ENCODE measurements at places on chromosomes 12 and 14.

DNA sequence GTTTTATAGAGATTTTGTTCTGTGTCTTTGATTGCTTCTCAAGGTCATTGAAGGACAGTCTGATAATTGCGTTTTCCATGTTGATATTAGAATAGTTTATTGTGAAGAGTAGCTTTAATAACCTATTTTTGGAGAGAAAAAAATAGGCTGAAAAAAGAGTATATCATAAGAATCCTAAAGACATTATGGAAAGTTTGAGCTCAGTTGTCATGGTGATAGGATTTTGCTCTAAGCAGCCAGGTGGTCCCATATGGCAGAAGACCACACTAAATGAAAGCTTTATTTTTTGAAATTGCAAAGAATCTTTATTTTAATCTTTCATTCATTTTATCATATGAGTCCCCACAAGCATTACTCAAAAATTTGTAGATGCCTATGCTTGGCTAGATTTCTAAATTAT lies 358.9 kb upstream of the NAV3 start:
- DNase-seq = no peak

GRCh38 chr12:22978962-22979361 lies 354.0 kb downstream of the ETNK1 start:
- DNase-seq = peak; percentile 95

GRCh38 chr14:105209091-105209490 lies 28.0 kb upstream of the NUDT14 start:
- DNase-seq = no peak

DNA sequence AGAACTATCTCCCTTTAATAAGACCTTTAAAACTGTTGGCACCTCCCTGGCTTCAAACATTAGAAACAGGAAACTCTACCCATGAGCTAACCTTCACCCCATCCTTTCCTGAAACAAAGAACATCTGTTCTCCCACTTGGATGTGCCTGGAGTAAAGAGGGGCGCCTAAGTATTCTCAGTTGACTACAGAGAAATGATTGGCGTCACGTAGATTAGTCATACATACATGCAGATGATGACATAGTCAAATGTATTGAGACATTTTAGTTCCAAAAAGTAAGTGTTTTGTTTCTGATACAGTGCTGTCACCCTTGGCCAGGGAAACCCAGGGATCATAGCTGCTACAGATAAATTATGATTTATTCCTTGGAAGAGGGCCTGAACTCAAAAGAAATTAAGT lies 260.0 kb upstream of the PLEKHG7 start:
- no peak for DNase-seq

GRCh38 chr14:68459480-68460136 lies 333.3 kb downstream of the ZFP36L1 start:
- DNase-seq = no peak

- DNase-seq = peak; percentile 60
These were observed 55.8 kb downstream of the CMAS start for GRCh38 chr12:22101749-22102243.

DNA sequence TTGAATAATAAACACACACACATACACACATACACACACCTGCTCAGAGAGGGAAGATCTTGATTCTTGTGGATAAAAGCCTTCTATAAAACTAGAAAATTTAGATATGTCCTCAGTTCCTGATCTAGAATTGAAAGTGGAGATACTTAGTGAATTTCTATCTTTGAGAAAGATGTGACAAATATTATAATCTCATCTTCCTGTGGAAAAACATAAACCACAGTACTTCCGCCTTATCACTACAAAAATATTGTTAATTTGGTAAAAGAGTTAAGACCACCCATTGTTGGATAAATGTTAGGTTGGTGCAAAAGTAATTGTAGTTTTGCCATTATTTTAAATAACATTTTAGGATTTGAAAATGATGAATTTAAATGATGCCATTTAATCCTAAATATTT lies at the start of gene KLRK1:
Gene KLRK1, minus strand, starts transcription at position 138 of the 400 bp plus-strand sequence. CDS start 1,231 bp downstream, outside the sequence.
- no peak for DNase-seq

GRCh38 chr14:70776197-70776596 lies 33.1 kb downstream of the MAP3K9 start:
- no peak for DNase-seq

- no peak for DNase-seq
These were observed 220.6 kb upstream of the TMEM260 start for GRCh38 chr14:56358851-56359614.

GRCh38 chr12:92183575-92183974 lies 37.9 kb upstream of the BTG1 start:
- no peak for DNase-seq

DNA sequence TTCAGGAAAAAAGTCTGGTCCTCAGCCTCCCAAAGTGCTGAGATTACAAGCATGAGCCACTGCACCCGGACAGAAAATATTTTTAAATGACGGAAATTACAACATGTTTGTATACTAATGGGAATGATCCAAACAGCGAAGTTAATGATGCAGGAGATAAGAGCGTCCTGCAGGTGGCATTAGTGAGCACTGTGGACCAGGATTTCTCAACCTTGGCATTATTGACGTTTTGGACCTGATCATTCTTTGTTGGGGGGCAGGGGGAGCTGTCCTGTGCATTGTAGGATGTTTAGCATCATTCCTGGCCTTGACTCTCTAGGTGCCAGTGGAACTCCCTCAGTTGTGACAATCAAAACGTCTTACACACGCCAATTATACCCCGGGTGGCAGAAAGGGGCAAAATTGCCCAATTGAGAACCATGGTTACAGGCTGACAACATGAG lies 34.1 kb downstream of the SCFD1 start:
- peak; percentile 44 for DNase-seq

GRCh38 chr12:80707830-80708258 lies 410 bp downstream of the MYF6 start:
- DNase-seq = no peak

GRCh38 chr12:103561174-103561573 lies 25.9 kb upstream of the STAB2 start:
- peak; percentile 69 for DNase-seq

GRCh38 chr12:112022241-112023016 lies 9.2 kb downstream of the ERP29 start:
- no peak for DNase-seq

DNA sequence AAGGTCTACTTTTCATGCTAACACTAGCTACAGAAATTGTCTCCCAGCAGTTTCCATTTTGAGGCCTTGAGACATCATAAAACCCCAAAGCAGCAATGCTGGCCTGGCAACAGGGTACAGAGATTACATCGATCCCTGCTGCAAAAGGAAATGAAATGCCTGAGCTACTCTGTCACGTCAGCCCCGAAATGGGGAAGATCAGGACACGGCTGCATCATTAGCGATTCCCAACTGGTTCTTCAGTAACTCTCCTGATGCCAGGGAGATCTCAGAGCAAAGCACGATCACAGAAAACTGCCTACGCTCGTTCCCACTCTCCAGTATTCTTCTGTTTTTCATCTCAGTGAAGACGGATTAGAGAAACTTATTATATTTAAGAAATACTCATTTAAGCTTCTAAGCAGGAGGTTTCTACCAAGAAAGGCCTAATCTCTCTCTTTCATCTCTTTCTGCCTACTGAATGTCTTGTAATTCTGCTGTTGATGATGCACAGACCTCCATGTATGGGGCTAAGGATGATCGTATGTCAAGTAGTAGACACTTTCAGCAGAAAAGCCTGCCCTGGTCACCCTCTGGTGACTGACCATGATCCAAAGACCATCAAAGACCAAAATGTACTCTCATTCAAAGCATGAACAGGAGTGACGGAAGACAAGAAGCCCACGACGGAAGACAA lies 168.5 kb downstream of the RIMBP2 start:
- DNase-seq = no peak

GRCh38 chr12:80293347-80293746 lies 150.7 kb upstream of the PTPRQ start:
- no peak for DNase-seq

DNA sequence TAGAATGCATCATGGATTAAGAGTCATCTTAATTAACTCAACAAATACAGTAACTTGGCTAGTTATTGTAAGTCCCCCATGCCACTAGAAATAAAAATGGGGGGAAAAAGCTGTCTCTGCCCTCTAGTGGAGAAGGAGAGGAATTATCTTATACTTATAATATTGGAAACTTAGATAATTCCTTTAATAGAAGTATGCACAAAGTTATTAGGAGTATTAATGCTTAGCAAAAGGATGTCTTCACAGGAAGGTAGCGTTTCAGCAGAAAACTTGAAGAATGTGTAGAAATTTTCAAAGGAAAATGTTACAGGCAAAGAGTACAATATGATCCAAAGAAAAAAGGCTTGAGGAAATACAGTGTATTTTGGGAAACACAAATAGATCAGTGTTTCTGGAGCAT lies 19.8 kb downstream of the OR5AU1 start:
- DNase-seq = peak; percentile 10

GRCh38 chr12:50626026-50626425 lies 121.2 kb downstream of the DIP2B start:
- DNase-seq = peak; percentile 58

DNA sequence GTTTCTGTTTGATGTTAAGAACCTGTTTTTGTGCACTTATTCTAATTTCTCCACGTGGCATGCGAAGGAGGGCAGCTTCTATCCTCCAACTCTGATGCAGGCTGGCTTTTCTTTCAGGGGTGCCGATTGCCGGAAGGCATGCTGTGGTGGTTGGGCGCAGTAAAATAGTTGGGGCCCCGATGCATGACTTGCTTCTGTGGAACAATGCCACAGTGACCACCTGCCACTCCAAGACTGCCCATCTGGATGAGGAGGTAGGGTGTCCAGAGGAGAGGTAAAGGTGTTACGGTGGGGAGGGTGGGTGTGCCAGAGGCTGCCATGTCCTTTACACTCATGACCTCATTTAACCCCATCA lies 29.6 kb downstream of the MTHFD1 start:
- DNase-seq = no peak

DNA sequence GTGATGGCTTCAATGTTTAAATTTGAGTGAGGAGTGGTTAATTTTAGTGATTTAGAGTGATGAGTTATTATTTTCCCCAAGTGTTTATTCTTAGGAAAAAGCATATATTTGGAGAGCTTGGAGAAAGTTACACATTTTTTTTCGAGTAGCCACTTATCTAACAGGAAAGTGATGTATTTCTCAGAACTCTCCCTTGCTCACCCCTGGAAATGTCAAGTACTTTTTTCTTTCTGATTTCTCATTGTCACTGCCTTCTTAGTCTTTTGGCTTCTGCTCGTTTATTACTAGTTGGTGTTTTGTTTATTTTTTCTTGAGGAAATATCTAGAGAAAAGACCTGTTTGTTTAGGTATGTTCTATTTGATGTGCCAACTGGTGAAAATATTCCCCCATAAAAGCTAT lies 58.8 kb downstream of the AEBP2 start:
- no peak for DNase-seq

GRCh38 chr12:33588725-33589405 lies 149.2 kb upstream of the SYT10 start:
- DNase-seq = no peak

Measured in EH (cell line).